GM06990 (cell line): ENCODE measurements at places on chromosomes 12 and 14.
A peak's percentile ranks its signal among the peaks of the same experiment; 100 is the strongest.

GRCh38 chr12:106030210-106031071 lies 108.3 kb downstream of the NUAK1 start:
- no peak for DNase-seq

DNA sequence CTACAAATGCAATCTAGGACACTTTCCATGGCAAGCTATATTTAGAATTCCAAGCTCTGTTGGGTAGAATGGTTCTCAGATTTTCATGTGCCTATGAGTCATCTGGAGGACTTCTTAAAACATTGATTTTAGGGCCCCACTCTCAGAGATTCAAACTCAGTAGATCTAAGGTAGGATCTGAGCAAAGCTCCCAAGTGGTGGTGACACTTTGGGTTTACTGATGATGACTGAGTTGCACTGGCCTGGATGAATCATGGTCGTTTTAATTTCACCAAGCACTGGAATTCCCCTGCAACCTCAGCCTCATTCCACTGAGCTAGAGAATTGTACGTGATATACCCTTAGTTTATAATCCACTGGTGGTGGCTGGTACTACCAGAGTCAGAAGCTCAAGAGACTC lies 86.5 kb downstream of the PPM1H start:
- DNase-seq: no peak

- DNase-seq: no peak
These were observed 1.9 kb downstream of the SYT1 start for GRCh38 chr12:78866518-78866917.

DNA sequence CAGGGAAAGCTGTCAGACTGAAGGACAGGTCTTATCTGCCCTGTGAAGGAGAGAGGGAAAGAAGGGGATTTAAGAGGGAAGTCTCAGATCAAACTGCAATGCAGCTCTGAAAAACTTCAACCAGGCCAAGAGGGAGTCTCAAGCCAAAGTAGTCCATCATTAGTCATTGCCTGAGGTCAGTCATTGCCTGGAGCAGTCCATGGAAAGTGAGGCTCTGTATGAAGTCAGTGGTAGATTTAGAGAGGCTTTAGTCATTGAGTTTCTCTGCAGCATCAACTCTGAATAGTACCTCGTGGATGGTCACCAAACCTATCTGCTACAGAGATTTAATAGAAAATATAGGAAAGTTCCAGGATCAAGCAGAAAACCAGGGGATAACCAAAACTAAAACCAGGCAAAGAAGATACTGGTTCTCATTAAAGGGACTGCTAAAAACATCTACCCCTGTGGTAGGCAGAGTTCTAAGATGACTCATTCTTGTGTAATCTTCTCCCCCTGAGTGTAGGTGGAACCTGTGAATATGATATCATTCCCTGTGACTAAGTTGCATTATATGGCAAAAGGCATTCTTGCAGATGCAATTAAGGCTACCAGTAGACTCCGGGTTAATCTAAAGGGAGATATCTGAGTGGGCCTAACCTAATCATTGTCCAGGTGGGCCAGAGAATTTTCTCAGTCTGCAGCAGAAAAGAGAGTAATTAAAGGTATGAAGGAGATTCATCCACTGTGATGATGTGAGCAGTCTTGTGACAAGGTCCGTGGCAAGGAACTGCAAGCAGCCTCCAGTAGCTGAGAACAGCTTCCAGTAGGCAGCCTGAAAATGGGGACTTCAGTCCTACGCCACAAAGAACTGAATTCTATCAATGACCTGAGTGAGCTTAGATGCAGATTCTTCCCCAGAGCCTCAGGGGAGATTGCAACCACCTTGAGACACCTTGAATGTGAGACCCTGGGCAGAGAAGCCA lies 123.1 kb downstream of the GALC start:
- DNase-seq: no peak

DNA sequence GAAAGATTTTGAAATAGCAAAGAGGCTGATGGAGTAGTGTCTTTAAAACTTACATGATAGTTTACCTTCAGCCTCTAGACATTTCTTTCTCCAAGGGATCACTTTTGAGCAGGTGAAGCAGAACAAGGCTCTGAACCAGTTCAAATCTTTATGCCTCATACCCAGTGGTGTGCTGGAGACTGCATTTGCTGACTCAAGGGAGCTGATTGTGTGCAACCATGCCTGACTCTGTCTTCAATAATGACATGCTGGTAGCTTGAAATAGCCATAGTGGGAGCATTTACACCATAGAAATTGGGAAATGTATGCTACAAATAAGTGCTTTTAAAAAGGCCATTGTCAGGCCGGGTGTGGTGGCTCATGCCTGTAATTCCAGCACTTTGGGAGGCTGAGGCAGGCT lies 482.0 kb downstream of the TMTC2 start:
- DNase-seq: no peak

DNA sequence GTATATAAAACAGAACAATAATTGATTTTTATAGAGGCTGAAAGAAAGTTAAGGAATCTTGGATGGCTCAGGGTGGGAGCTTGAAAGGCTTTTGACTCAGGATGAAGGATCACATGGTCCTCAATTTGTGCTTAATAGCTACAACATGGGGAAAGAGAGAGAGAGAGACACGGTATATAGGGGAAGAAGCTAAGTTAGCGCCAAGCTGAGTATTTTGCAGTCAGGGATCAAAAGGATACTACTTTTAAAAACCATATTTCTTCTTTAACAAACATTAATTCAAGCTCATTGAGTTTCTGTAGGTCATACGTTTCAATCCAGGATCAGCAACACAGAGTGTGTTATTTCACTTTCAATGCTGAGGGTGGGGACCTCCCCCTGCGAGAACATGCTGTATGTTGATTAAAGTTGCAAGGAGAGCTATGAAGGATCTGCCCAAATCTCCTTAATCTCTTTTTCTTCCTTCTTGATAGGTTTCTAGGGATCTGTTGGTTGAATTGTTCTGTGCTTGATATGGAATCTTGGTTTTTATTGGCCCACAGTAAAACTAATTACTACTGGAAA lies 133.1 kb upstream of the NUDT4 start:
- peak; percentile 10 for DNase-seq
